ENCODE measurements at places on chromosomes 6 and 20. TPM values are rescaled to one million over a fixed set of nuclear protein-coding genes. Genes with fewer than 3 reads are reported as not detected.

DNA sequence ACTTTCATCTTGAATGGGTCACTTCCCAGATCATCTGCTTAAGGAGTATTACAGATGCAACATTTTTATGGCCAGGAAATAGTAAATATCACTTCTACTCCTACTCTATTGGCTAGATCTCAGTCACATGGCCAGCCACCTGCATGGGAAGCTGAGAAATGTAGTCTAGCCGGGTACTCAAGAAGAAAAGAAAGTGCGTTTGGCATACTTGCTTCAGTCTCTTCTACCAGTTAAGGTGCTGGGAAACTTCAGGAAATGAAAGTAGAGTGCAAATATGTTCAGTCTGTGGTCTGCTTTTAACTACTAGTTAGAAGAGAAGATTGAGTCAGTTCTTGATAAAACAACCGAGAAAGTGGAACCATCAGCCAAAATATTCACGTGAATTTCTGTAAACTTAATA is 129.2 kb downstream of the PDSS2 start:
- no peak for DNase-seq

DNA sequence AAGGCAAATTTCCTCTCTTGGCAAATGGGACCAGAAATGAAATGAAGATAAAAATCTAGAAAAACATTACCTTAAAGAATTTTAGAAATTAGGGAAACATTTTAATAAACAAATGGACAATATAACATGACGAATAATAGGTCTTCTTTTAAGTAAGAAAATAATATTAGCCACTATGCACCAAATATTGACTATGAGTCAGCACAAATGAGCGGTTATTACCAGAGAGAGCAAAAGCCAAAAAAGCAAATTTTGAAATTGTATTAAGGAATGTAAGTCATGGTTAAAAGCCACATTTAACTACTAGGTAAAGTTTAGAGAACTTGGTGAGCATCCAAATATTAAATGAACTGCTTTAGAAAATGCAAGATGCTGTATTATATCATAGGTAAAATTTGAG is 376.6 kb upstream of the JAG1 start:
- DNase-seq: no peak

DNA sequence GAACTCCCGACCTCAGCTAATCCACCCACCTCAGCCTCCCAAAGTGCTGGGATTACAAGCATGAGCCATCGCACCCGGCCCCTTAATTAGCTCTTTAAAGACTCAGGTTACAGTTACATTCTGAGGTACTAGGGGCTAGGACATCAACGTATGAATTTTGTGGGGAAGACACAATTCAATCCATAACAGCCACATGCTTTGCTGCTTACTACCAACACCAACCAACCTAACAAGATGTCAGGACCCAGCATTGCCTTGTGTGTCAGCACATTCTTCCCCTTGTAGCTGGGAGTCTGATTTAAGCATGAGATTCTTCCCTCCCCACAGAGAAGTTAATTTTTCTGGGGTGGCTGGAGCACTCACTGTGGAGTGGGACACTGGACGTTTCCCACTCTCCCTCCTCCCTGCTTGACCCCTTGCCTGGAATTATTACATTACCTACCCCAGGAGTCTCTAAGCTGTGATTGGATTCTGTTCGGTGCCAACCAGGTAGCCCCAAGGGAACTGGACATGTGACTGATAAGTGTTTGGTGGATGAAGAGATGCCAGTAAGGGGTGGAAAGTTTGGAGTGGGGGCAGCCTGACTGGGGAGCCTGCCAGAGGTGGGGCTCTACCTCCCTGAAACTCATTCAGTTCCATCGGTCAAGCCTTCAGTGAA is 5.6 kb upstream of the PXMP4 start:
- DNase-seq: no peak

The HMGCLL1 gene
- 0.74 TPM for total RNA-seq

The AHI1 gene
- total RNA-seq: 13.0 TPM

Data from pancreas (tissue), 10 donors.